T-cell (primary cell): ENCODE measurements at places on chromosomes 7 and 10. TPM values are rescaled to one million over a fixed set of nuclear protein-coding genes. Genes with fewer than 3 reads are reported as not detected.

DNA sequence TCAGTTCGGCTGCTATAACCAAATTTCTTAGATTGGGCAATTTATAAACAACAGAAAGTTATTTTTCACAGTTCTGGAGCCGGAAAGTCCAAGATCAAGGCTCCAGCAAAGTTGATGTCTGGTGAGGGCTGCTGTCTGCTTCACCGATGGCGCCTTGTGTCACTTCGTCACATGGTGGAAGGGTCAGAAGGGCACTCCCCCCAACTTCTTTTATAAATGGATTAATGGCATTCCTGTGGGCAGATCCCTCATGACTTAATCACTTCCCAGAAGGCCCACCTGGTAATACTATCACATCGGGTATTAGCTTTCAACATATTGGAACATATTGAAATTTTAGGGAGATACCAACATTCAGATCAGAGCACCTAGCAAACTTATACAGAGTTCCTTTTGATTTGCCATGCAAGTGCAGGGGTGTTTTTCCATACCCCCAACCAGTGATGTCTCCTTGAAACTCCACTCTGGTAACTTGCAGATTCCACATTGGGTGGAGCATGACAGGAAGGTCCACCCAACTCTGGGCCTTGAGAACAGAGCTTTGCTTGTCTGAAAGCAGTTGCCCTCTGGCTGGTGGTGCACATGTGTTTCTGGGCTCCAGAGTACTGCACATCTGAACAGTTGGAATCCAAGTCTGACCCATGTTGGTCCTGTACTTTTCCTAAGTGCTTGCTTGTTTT lies 85.1 kb upstream of the KMT2E start:
- H3K4me3 ChIP-seq: no peak overlapping the region
- no peaks in the 10 kb centered on the region for H3K36me3 ChIP-seq
- H3K27ac ChIP-seq: no peak overlapping the region
- DNase-seq: no peak
- no peaks in the 10 kb centered on the region for H3K4me1 ChIP-seq
- no peaks in the 10 kb centered on the region for H3K27me3 ChIP-seq

DNA sequence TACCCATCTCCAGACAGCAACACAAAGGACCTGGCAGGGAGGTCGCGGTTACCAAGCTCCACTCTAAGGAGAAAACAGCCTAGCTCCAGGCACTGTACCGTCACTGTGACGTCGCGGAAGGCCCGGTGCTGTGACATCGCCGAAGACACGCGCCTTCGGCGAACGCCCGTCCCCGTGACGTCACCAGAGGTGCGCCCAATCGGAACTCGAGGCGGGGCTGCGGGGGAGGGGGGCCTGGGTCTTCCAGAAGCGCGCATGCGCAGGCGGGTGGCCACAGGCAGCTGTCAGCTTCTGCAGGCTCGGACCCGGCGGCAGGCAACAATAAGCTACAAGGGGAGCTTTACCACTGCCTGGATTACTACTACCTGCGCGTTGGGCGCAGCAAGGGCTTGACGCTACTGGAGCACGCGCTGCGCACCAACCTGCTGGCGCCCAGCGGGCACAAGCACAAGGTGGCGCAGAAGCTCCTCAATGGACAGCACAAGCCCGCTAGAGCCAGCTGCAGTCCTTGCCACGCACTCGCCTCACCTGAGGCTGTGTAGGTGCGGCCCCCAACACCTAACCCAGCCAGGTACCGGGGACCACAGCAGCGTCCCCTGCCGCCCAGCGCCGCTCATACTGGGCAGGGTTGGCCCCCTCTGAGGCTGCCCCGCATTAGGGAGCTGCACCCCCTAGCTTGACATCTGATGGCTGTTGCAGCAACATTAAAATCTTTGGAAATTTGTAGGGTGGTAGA lies 208.4 kb downstream of the TPST1 start:
- no peaks in the 10 kb centered on the region for H3K27me3 ChIP-seq
- H3K4me1 ChIP-seq: peaks cover 18% of the 10 kb centered on the region

- H3K27me3 ChIP-seq: peaks cover 10% of the 10 kb centered on the region
- H3K4me3 ChIP-seq: no peak within 1 kb of the TSS
These were observed at the start of gene SEMA3C for GRCh38 chr7:80918909-80919721. SEMA3C (minus strand) TSS chr7:80919051; CDS start chr7:80916781, 2,270 bp downstream.

Gene GFRA1
- 0.20 TPM for total RNA-seq
